ENCODE measurements at places on chromosomes 6 and 20.
A peak's percentile ranks its signal among the peaks of the same experiment; 100 is the strongest.

DNA sequence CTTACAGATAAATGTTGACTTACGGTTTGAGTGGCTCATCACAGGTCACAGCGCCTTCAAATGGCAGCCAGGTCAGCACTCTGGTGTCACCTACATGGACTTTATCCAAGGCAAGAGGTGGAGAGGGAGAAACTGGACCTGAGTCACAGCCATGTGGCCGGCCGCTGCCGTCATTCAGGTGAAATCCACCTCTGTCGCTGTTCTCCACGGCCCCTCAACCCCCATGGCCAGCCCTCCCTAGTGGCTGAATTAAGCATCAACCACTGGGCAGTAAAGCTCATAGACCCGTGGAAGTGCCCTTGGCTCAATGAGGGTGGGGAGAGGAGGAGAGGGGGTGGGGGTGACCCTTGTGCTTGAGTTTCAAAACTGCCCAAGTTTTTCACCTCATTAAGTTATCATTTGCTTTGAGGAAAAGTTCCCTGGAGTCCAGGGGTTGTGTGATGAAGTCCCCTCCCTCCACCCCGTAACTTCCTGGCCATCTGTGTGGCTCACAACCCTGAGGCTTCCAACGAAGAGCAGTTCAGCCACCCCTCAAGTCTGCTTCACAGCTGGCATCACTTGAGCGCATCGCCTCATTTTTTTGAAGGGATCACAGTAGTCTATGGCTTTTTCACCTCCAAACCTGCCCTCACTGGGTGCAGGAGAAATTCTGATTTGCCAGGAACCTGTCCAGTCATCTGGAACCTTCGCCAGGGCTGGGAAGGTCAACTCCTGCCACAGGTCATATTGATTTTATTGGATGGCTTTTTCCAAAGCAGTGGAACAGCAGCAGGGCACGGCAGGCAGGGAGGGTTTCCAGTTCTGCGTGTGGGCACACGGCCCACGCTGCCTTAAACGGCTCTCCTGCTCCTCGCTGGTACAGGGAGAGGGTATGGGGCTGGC, 43.5 kb upstream of the APCDD1L start:
- DNase-seq, result no peak

DNA sequence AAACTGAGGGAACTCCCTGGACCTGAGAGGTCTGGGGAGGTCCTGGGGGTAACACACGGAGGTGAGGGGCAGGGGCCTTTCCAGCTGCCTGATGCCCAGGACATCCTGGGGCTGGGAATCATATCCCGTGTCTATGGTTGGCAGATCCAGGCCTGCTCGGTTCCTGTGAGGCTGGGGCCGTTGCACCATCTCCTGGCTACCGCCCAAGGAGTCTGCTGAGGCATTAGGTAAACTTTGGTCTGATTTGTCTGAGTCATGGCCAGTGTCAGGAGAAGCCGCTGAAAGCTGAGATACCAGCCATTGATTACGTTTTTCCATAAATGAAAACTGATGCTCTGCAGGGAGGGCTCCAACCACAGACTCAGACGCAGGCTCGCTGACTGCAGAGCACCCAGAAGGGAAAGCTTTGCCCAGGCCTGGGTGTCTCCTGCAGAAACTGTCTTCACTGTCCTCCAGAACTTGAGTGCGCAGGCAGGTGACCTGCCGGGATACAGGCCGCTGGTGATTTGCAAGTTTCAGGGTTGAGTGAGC, 14.2 kb downstream of the TRAF3IP2 start:
- peak; percentile 57 for DNase-seq

GRCh38 chr6:98672681-98673475, 161.5 kb upstream of the POU3F2 start:
- DNase-seq, result no peak

DNA sequence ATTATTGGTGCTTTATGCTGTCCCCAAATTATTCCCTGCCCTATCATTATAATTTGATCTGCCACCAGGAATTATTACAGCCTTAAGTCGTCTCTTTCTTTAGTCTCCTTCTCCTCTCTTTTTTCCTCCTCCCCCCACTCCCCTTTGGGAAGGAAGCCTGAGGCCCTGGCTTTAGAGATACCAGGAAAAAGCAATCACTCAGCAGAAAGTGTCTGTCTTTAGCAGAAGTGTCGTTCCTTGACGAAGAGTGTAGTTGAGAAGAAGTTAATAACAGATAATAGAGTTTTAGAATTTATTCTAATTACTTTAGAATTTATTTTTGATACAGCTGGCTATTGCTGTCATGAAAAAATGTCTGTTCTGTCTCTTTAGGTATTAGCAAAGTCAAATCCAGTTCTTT, 16.5 kb downstream of the LIN28B start:
- DNase-seq, result no peak

DNA sequence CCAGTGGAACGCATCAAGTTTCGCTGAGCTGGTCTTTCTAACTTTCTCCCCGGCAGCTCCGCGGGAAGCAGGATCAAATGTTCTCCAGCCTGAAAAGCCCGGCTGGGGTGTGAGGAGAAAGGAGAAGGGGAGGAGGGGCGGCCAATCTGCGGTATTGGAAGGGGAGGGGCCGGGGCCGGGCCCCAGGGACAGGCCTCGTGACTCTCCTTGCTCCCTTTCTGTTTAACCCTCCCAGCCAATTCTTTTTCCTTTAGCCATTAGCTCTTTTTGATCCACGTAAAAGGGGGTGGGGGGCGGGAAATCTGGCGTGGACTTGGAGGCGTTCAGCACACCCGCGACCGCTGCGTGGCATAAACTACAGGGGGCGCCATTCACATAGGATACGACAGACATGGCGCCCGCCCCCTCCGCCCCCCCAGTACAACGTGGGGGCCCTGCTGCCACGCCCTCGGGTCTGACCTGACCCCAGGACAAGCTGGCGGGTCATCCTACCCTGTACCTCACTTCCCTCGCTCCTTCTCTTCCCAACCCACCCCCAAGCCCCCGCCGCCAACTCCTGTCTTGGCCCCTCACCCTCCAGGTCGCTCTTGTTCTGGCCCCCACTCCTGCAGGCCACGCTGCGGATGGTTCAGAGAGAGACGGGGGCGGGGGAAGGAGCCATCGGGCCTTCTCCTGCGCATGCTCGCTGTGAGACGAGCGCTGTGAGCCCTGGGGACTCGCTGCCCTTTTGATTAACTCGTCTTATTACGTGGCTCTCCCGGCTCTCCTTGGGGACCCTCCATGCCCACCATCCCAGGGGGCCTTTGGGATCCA, 7.8 kb upstream of the MDGA1 start:
- DNase-seq, result peak; percentile 76
